ENCODE measurements at places on chromosomes 16 and 17.

DNA sequence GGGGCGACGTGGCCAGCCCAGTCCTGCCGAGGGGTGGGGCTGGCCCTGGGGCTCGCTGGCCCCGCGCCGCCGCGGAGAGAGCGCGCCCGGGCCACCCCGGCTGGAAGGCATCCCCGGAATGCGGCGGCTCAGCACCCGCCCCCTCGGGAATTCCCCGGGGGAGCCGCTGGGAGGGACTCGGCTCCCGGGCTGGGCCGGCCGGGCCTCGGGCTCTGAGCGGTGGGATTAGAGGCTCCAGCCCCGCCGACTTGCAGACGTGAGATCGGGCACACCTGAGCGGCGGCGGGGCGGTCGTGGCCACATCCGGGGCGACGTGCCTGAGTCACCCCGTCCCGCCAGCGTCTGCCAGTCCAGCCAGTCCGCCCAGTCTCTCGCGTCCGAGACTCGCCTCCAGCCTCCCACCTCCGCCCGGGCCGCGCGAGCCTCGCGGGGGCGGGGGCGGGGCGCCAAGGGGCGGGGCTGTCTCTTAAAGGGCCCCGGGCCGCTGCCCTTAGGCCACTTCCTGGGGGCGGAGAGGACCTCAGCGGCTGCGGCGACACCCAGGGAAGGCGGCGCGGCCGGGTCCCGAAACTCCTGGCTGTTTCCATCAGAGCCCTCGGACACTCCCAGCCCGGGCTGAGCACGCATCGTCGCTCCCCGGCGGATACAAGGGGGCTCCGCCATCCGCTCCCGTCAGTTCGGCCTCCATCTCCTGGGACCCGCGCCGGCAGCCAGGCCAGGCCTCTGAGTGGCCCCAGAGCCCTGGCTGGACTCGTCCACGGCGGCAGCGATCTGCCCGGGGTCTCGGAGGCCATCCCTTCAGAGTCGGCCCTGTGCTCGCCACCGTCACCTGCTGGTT, at the start of gene KCTD11:
Gene KCTD11 (plus strand): TSS at position 498 of the 838 bp plus-strand sequence.
- DNase-seq, result peak; percentile 88

GRCh38 chr17:65515512-65515911, 45.9 kb downstream of the AXIN2 start:
- no peak for DNase-seq

GRCh38 chr16:58678716-58679115, 5.9 kb downstream of the SLC38A7 start:
- DNase-seq, result peak; percentile 40

- no peak for DNase-seq
Observed at GRCh38 chr16:68936736-68937631, 93.7 kb downstream of the TANGO6 start.

GRCh38 chr16:71262391-71262790, 26.8 kb downstream of the CMTR2 start:
- DNase-seq, result no peak

GRCh38 chr17:71764505-71764904, 356.3 kb upstream of the SOX9 start:
- DNase-seq, result peak; percentile 12

GRCh38 chr16:798666-799065, 1.9 kb downstream of the GNG13 start:
- DNase-seq, result no peak

DNA sequence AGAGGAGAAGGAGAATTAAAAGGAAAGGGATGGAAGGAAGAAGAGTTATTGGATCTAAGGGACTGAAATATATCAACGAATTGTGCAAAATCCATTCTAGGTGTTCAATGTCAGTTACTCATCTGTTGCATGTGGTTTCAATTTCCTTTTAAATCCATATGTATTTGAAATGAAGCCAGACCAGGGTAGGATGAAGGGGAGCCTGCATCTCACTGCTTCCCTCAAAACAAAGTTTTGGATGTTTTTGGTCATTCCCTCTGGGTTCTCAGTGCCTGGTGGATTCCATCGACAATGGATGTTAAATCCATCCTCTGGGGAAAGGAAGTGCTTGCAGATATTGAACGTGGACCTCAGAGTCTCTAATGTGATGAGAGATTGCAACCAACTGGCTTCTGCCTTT, 103.5 kb upstream of the XYLT1 start:
- DNase-seq, result no peak

GRCh38 chr16:6335072-6335471, 997.6 kb upstream of the RBFOX1 start:
- DNase-seq, result no peak

GRCh38 chr16:56814537-56815432, 50.2 kb upstream of the SLC12A3 start:
- DNase-seq, result no peak

Data from HCEC 1CT (cell line).